ENCODE measurements at places on chromosomes 6 and 20.

DNA sequence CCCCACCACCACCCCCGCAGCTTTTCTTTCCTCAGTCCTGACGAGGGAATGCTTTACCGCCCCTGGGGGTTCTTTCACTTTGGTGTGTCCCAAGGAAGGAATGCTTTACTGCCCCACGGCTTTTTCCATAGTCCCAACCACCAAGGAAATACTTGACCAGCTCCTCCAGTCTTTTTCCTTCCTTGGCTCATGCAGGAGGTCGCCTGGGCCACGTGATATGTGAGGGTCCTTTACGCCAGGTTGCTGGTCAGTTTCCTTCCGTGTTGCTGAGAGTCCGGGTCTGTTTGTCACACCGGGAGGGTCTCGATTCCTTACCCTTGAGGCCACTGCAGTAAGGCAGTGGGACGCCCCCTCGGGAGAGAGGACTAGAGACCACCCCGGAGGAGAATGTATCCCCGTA, 58.9 kb upstream of the CDH4 start:
- no peak for DNase-seq

GRCh38 chr6:44859901-44860410, 468.2 kb upstream of the RUNX2 start:
- DNase-seq, result no peak

- DNase-seq, result no peak
Measured at GRCh38 chr20:57707849-57708693, 1.7 kb downstream of the PMEPA1 start.

- DNase-seq, result no peak
Measured at GRCh38 chr6:11740875-11741274, 37.7 kb downstream of the ADTRP start.

DNA sequence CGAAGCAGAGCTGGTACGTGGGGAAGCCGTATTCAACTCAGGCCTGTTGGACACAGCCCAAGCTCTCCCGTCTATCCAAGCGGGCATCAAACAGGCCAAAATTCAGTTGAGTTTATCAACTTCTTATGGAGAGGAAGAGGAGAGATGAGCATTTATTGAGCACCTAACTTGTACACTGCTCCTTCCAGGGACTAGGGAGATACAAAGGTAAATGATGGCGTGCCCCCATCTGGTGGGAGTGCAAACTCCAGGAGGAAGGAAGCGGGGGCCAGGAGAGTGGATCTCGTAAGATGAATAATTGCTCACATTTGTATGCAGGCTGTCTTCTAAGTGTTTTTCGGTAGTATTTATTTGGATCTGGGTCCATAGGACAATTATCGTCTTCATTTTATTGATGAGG, 146.6 kb downstream of the SOBP start:
- DNase-seq, result no peak

DNA sequence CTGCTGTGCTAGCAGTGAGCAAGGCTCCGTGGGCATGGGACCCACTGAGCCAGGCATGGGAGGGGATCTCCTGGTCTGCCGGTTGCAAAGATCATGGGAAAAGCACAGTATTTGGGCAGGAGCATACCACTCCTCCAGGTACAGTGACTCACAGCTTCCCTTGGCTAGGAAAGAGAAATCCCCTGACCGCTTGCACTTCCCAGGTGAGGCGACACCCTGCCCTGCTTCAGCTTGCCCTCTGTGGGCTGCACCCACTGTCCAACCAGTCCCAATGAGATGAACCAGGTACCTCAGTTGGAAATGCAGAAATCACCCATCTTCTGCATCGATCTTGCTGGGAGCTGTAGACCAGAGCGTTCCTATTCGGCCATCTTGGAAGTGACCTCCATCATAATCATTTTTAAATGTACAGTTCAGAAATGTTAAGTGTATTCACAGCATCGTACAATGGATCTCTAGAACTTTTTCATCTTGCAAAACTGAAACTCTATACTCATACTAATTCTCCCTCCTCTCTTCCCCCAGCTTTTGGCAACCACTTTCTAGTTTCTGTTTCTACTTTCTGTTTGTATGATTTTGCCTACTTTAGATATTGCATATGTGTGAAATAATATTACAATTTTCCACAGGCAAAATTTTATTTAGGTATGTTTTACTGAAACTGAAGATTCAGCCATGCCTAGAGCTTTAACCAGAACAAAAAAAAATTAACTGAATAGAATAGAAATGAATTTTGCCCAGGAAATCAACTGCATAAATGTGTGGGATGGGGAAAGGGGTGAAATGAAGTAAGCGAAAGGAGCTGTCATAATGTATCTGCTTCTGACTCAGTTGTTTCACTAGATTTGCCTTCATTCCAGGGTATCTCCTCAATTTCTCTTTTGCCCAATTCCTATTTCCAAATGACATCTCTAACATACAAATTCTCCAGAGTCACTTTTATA, 100.0 kb downstream of the RWDD2A start:
- no peak for DNase-seq

- DNase-seq, result no peak
Measured at GRCh38 chr20:20638878-20639277, 73.6 kb downstream of the RALGAPA2 start.

Measured in activated naive CD4-positive, alpha-beta T cell treated with Interleukin-2 at 50 U/mL for 16 hours (primary cell).